Activated T-cell treated with anti-CD3 and anti-CD28 coated beads for 48 hours (primary cell): ENCODE measurements at places on chromosomes 5 and 9.

GRCh38 chr9:34457266-34458012 is 931 bp downstream of the FAM219A start:
- no peak for DNase-seq

DNA sequence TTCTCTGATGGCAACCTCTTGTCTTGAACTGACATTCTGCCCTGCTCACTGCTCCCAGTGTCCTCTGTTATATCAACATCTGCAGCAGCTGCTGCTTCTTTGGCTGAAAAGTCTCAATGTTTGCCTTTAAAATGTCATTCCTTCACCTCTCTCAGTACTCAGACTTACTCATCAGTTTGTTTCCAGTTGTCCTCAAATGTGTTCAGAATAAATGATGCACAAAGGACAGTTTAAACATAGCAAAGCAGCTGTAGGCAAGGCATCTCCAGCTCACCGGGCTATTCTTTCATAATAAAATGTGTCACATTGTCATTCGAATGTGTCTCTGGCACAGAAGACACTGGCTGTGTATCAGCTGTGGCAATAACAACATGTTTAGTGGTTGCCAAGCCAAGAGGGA is 590.9 kb upstream of the ZNF608 start:
- no peak for DNase-seq

DNA sequence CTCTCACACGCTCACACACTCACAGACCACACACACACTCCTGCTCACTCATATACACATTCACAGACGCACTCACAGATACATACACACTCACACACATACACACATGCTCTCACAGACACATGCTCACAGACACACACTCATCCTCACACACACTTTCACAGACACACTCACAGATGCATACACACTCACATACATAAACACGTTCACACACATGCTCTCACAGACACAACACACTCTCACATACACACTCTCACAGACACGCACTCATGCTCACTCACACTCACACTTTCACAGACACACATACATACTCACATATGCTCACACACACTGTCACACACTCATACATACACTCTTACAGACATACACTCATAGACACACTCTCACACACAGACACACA is 82.2 kb downstream of the IRX2 start:
- DNase-seq = no peak

DNA sequence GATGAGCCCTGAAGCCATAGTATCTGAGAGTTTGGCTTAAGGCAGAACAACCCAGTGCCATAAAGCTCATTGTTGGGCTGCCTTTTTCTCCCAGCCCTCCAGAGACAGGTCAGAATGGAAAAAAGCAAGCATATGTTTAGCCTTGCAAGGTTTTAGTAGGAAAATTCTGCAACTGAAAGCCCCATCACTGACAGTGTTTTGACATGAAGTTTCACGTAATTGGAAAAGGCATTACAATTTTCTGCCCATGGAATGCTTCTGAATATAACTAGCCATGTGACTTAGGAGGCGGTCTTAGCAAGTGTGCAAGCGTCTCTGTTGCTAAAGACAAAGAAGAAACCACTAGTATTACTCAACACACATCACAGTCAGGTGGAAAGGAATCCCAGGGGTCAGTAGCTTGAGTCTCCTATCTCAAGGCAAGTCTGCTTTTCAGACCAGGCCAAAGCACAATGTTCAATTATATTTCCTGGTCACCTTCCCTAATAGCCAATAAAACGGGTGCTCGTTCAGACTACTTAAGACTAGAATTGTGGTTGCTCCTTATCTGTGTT is 117.6 kb downstream of the CARTPT start:
- DNase-seq = no peak

GRCh38 chr5:24161559-24161958 is 483.2 kb downstream of the CDH10 start:
- no peak for DNase-seq

- no peak for DNase-seq
Measured at GRCh38 chr5:155905364-155905763, 421.6 kb upstream of the SGCD start.

GRCh38 chr5:135066781-135067180 is 32.8 kb upstream of the PITX1 start:
- no peak for DNase-seq

DNA sequence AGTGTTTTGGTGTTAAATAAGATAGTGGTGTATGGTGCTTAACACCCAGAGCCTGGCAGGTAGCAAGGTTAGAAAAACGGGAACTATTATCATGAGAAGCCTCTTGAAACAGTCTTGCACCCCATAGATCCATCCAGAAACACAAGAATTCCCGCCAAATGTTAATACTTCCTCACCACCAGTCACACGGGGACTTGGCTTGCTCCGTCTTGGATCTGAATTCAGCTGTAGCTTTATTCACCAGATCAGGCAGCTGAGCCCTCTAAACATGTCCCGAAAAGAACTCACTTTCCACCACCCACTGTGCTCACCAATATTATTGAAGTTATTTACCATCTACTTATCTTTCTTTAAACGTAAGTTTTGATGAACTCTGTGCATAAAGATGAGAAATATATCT is 101.6 kb upstream of the PTPN3 start:
- no peak for DNase-seq

DNA sequence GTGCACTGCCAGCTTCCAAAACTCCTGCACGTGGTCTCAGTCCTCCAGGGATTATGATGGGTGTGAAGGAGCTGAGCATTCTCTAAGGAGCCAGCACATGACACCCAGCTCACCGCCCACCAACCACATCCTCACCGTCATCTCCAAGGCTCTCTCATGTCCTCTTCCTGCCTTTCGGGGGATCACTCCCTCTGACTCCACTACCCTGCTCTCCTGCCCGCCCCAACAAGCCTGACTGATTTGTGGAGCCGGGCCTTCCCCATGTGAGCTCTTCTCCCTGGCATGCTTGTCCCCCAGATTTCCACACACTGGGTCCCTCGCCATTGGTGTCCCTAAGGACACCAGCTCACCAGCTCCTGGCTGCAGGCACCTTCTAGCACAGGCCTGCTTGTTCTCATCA is 1.9 kb downstream of the ABO start:
- DNase-seq = no peak

GRCh38 chr5:139684350-139684880 is 36.3 kb downstream of the CXXC5 start:
- DNase-seq = no peak

GRCh38 chr5:122126177-122126755 is 3.1 kb upstream of the ZNF474 start:
- no peak for DNase-seq

DNA sequence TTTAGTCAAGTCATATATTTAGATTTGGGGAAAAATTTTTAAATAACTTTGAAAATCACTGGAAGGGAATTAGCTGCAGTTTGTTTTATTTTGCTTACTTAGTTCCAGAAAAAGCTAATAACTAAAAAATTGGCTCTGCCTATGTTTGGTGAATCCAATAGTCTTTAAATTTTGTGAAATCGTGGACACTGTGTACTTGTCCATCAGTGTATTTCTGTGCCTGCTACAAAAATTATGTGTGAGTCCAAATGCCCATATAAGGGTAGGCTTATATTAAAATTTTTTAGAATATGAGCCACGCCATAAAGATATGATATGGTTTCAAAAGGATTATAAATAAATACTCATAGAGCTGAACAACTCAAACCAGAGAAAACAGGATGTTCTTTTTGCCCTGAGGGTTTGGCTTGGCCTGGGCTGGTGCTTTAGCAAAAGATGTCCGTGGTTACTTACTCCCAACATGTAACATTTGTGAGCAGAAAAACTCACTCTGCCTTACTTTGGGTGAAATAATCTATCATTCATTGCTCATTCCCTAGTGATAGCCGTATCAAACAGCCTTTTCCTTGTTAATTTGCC is 133.2 kb upstream of the PRLR start:
- no peak for DNase-seq

DNA sequence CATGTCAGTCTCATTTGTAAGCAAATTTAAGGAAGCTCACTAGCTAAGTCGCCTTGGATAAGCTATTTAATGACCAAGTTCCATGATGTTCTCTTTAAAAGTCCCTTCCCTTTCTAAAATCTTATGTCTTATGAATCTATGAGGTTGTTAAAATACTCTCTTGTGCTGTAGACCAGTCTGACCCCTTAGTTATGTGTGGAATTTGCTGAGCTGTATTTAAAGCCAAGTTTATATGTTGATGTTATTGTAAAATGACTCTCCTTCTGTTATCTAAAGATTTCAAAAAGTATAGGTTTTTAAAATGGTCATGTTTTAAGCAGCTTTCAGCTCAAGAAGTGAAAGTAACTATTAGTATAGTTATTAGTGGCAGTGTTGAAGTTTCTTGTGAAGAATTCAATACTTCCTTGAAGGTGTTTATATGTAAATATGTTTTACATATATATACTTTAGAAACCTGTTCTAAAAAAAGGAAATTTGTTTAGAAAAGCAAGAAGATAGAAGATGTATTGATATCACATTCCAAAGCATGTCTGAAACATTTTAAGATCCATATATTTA is 92.2 kb downstream of the CDC42SE2 start:
- no peak for DNase-seq

DNA sequence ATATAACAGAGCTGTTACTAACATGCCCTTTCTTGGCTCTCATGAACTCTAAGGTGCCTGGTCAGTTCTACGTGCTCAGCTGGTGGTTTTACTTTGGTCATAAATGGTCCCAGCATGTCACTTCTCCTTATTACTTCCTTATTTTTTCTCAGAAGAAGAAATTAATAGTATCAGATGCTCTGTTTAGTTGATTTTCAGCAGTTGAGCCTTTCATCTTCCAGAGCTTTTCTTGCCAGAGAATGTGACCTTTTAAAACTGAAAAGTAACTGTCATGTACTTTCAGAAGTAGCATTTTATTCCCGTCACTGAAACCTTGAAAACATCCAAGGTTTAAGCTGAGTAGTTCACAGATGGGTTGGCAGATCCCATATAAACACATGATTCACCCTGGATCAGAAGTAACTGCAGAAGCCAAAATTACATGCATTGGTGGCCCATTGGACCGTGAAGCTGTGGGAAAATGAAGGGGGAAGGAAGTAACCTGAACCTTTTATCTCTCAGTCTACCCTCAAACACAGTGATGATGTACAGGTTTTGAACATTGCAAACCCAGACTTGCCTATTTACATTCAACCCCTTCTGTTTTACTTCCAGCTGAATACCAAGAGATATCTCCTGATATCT is 50.5 kb downstream of the HACD4 start:
- no peak for DNase-seq

- no peak for DNase-seq
Measured at GRCh38 chr9:130207241-130207992, 35.2 kb downstream of the NCS1 start.

GRCh38 chr9:16267281-16268066 is 603.0 kb downstream of the BNC2 start:
- DNase-seq = no peak

GRCh38 chr9:77954013-77954665 is 77.5 kb downstream of the GNAQ start:
- no peak for DNase-seq

GRCh38 chr9:19239955-19240354 is 9.5 kb downstream of the DENND4C start:
- no peak for DNase-seq

DNA sequence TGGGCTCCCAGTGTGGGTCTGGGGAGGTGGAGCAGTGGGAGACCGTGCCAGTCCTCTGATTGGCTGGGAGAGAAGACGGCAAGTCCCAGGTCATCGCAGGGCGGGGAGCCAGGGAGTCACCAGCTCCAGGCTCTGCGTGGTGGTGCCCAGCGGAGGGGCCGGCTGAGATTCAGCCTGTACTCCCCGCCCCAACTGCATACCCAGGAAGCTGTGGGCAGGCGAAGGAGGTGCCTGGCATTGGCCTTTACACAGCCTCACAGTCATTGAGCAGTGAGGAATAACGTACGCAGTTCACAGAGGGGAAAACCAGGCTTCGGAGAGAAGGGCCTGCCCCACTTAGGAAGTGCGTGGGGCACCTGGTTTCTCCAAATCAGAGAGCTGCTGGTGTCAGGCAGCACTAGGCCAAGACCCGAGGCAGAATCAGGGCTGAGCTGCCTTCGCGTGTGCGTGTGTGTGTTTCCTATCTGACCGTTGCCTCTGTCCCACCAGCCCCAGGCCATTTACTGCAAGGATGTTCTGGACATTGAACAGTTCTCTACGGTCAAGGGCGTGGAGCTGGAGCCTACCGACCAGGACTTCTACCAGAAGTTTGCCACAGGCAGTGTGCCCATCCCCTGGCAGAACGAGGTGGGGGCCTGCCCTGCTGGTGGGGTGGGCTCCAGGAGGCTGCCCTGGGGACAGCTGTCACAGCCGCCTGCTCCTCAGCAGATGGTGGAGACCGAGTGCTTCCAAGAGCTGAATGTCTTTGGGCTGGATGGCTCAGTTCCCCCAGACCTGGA is 6.2 kb upstream of the PRR7 start:
- DNase-seq = no peak

DNA sequence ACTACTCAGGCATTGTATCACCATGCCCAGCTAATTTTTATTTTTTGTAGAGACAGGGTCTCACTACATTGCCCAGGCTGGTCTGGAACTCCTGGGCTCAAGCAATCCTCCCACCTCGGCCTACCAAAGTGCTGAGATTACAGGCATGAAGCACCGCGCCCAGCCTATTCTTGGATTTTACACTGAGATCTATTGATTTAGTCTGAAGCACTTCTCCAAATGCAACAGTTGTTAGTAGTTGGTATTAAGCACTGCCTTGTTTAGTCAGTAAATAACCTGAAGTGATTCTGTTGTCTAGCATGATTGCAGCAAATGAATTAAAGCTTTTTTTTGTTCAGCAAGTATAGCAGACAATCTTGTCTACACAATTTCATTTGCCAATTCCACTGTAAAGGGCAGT is 8.9 kb upstream of the CCNB1 start:
- DNase-seq = no peak

DNA sequence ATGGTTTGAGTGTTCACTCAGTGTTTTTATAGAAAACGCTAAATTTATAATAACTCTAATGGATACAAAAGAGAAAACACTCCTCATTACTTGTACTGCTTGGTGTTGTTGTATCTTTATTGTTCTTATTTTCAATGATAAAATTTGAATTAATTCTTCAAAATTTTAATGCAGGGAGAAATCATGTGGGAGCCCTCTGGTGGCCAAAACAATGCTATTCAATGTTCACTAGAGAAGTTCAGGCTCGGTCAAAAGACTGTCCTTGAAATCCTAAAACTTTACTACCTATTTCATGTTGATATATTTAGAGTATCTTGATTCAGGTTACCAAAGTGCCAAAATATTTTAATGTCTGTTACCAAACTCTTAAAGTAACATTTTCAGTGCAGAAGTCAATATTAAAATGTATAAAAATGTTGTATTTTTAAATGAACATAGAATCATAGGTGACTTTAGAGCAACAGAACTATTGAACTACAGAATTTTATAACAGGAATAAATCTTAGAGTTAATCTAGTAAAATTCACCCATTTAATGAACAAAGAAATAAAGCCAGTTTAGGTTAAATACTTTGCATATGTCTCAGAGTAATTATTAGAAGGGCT is 1259.8 kb downstream of the PTPRD start:
- no peak for DNase-seq
